ENCODE measurements at places on chromosomes 16 and 17.

GRCh38 chr16:71407731-71408130, 34.1 kb downstream of the TLE7 start:
- DNase-seq: no peak
- H3K27ac ChIP-seq: no peak overlapping the region
- H3K4me1 ChIP-seq: no peaks in the 10 kb centered on the region

- DNase-seq: no peak
- H3K4me3 ChIP-seq: no peak overlapping the region
- H3K4me1 ChIP-seq: no peaks in the 10 kb centered on the region
- H3K36me3 ChIP-seq: no peaks in the 10 kb centered on the region
- no peaks in the 10 kb centered on the region for H3K27me3 ChIP-seq
These were observed 55.2 kb upstream of the FOXF1 start for GRCh38 chr16:86455116-86455515.

- peaks cover 8% of the 10 kb centered on the region for H3K4me1 ChIP-seq
- DNase-seq: peak; percentile 27
- no peak overlapping the region for H3K27ac ChIP-seq
These were observed 8.9 kb upstream of the CDC42EP4 start for GRCh38 chr17:73320601-73321264.

DNA sequence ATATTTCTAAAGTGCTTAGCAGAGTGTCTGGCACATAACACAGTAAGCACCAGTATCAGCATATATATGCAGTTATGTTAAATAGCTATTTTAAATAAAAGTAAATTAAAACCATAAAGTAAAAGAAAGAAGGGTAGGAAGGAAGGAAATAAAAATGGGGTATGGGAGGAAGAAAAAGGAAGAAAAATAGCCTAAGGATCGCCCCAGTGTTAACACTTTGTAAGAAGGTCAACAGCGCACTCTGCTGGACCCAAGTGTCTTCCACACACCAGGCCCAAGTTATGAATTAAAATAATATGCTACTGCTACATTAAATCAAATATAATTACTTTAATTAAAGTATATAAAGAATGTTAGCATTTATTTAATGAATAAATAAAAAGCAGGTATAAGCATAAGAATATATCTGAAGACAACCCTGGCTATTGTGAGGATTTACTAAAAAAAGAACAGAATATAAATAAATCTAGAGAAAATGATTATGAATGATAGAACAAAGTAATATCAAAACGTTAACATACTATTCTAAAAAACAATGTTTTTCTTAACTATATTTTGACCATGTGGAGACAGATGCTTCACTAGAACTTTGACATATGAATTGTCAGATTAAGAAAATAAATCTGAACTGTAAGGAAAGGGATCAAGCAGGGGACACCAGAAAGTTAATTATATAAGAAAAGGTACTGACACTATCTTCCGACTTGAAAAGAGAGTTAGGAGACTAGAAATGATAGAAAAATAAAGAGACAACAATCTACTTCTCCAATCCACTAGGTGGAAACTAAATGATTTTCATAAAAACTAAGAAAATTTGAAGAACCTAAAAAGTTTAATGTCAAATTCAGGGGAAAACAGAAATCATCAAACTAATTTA, 25.9 kb downstream of the BRIP1 start:
- no peak for DNase-seq
- H3K36me3 ChIP-seq: peaks cover 15% of the 10 kb centered on the region
- no peaks in the 10 kb centered on the region for H3K4me1 ChIP-seq
- H3K27ac ChIP-seq: no peak overlapping the region

DNA sequence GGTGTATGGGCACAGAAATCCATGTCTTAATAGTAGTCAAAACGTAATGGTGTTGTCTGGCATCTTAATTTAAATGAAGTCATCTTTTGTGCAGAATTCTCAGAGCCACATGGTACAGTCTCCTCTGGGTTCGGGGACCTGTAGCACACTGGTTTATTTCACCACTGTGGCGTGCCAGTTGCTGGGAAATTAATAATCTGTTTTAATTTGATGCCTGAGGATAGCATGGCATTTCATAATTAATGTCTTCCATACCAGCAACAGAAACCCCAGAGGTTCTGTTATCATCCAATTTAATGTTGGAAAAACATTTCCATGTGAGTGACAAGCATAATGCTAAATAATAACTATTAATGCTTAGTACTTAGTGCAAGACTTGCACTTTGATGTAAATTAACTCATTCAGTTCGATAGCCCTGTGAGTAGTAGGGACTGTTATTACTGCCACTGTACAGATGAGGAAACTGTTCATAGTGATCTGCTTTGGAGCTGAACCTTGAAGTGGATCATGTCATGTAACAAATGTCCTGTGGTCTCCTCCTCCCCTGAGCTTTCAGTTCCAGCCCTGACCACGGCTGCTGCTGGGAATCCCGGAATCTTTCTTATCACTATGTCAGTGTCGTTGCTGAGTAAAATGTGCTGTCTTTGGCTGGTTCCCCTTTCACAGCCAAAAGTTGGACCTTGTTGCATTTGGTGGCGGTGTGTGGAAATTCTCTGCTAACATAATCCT, 51.2 kb downstream of the SNX29 start:
- no peak overlapping the region for H3K27ac ChIP-seq
- H3K4me1 ChIP-seq: no peaks in the 10 kb centered on the region
- H3K4me3 ChIP-seq: no peak overlapping the region
- no peak for DNase-seq
- H3K36me3 ChIP-seq: no peaks in the 10 kb centered on the region

- no peak for DNase-seq
- H3K27ac ChIP-seq: no peak overlapping the region
- peaks cover 5% of the 10 kb centered on the region for H3K36me3 ChIP-seq
These were observed 509 bp downstream of the CNEP1R1 start for GRCh38 chr16:50025537-50025931.

GRCh38 chr17:36198831-36199465, 2.4 kb upstream of the CCL3L1 start:
- DNase-seq: no peak
- H3K27me3 ChIP-seq: no peaks in the 10 kb centered on the region
- no peak overlapping the region for H3K27ac ChIP-seq
- H3K4me1 ChIP-seq: no peaks in the 10 kb centered on the region
- no peaks in the 10 kb centered on the region for H3K36me3 ChIP-seq
- no peak overlapping the region for H3K4me3 ChIP-seq

- H3K4me1 ChIP-seq: no peaks in the 10 kb centered on the region
- peaks cover 4% of the 10 kb centered on the region for H3K36me3 ChIP-seq
- DNase-seq: no peak
- H3K27me3 ChIP-seq: no peaks in the 10 kb centered on the region
- H3K4me3 ChIP-seq: no peak overlapping the region
These were observed 43.2 kb downstream of the CLEC16A start for GRCh38 chr16:10987361-10988163.

DNA sequence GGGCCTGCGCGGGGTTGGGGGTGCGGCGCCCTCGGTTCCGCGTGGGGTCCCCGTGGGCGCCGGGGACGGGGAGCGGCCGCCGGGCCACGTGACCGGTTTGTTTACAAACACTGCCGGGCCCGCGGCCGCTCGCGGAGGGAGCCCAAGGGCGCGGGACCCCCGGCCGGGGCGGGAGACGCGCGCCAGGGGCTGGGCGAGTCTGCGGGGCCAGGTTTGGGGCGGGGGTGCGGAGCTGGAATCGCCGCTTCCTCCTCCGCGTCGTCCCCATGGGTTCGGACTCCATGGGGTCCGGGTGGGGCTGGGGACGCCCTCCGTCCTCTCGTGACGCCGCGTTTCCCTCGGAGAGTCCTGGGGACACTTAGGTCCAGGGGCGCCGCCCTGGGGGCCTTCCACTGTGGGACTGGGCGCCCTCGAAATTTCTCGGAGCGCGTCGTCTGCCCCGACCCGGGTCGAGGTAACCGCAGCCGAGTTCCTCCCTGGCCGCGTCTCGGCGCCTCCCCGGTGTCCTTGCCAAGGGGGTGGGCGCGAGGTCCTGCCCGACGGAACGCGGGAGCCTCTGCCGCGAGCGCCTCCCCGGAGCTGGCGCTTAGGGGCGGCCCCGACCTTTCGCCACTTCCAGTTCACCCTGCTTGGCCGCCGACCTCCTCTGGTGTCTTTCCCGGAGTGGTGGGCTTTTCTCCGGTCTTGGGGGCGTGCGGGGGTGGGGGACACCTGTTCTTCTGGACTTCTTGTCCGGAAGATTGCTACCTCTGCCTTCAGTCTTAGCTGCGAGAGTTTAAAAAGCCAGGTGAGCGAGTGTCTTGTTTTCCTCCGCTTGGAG, 684 bp downstream of the YPEL2 start:
- DNase-seq: no peak
- H3K36me3 ChIP-seq: no peaks in the 10 kb centered on the region
- H3K4me1 ChIP-seq: peaks cover 3% of the 10 kb centered on the region

GRCh38 chr16:49355933-49356665, 17.5 kb upstream of the C16orf78 start:
- H3K36me3 ChIP-seq: no peaks in the 10 kb centered on the region
- H3K27ac ChIP-seq: no peak overlapping the region
- H3K4me3 ChIP-seq: no peak overlapping the region
- no peaks in the 10 kb centered on the region for H3K27me3 ChIP-seq

DNA sequence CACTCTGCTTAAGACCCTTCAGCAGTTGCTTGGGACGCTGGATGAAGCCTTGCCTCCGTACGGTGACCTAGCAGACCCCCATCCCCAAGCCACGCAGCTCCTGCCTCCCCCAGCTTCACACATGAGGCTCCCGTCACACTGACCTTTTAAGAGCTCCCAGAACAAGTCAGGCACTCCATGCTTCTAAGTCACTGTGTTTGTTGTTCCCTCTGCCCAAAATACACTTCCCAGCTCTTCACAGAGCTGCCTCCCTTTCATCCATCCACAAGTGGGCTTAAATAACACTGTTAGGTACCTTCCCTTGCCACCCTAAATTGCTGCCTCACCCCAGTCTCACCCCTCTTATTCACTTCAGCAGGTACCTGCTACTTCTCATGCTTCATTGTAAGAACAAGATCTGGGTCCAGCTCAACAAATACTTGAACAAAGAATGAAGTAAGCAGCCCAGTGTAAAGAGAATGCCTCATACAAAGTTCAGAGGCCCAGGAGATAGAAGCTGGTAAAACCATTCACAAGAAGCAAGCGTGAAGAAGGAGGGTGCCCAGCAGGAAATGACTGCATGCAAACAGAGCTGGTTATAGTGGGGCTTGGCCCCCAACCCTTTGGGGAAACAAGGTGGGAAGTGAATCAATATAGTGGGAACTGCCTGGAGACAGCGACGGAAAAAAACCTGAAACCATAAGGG, 5.8 kb downstream of the ZC3H7A start:
- no peak overlapping the region for H3K27ac ChIP-seq
- H3K36me3 ChIP-seq: peaks cover 2% of the 10 kb centered on the region
- no peak for DNase-seq
- H3K4me1 ChIP-seq: no peaks in the 10 kb centered on the region
- H3K27me3 ChIP-seq: no peaks in the 10 kb centered on the region
- H3K4me3 ChIP-seq: no peak overlapping the region

DNA sequence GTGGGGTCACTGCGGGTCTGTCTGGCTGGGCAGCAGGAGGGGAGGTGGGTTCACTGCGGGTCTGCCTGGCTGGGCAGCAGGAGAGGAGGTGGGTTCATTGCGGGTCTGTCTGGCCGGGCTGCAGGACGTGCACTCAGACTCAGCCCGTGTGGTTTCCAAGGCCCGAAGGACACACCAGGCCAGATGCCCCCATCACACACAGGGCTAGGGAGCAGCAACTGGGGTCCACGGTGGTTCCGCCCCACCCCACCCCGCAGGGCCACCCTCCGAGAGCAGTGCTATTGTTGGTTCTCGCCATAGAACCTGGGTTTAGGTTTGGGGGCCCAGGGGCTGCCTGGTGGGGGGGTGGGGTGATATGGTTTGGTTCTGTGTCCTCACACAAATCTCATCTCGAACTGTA, 5.8 kb upstream of the CIAO3 start:
- H3K27ac ChIP-seq: no peak overlapping the region
- H3K4me3 ChIP-seq: no peak overlapping the region
- H3K36me3 ChIP-seq: no peaks in the 10 kb centered on the region

- no peak for DNase-seq
- no peaks in the 10 kb centered on the region for H3K27me3 ChIP-seq
- H3K36me3 ChIP-seq: peaks cover 3% of the 10 kb centered on the region
- no peak overlapping the region for H3K27ac ChIP-seq
- no peaks in the 10 kb centered on the region for H3K4me1 ChIP-seq
These were observed 20.2 kb upstream of the OR3A1 start for GRCh38 chr17:3318336-3318735.

- DNase-seq: no peak
- peaks cover 98% of the 10 kb centered on the region for H3K36me3 ChIP-seq
- no peaks in the 10 kb centered on the region for H3K4me1 ChIP-seq
- no peaks in the 10 kb centered on the region for H3K27me3 ChIP-seq
- no peak overlapping the region for H3K4me3 ChIP-seq
- H3K27ac ChIP-seq: no peak overlapping the region
These were observed 37.4 kb downstream of the USP22 start for GRCh38 chr17:21005367-21005766.

GRCh38 chr17:75691801-75692626, 24.9 kb downstream of the SAP30BP start:
- no peaks in the 10 kb centered on the region for H3K4me1 ChIP-seq
- no peaks in the 10 kb centered on the region for H3K27me3 ChIP-seq
- no peak overlapping the region for H3K4me3 ChIP-seq
- H3K27ac ChIP-seq: no peak overlapping the region
- no peak for DNase-seq

DNA sequence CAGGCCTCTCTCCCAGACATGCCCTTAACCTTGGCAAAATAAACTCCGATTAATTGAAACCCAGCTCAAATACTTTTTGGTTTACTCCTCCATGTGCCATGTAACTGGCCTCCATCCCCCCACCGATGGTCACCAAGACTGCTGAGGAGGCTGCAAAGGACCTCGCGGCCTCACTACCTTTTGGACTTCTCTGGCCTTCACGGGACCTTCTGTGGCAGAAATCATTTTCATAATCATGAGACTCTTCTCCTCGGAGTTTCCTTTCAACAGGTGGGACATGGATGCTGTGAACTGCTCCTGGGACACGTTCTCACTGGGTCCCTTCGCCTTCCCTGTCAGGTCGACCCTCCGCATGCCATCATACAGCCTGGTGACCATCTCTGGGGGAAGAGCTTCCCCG, 9.0 kb downstream of the MEAK7 start:
- no peaks in the 10 kb centered on the region for H3K27me3 ChIP-seq
- peak; percentile 5 for DNase-seq
- peaks cover 81% of the 10 kb centered on the region for H3K36me3 ChIP-seq

DNA sequence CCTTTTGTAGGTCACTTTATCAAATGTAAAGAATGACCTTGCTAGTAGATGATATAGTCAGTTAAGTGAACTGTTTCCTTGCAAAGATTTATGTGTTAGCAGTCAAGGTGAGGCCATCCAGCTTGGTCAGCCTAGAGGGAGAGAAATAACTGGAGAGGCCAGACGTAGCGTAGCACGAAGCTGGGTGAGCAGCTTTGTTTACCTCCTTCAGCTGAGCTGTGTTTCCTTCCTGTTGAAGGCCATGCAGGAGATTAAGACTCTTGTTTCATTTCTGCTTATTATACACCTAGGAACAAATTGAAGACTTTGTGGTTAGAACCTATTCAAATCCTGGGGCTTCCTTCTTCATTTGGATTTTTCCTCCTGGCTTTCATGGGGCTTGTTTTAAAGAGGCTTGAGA, 267.1 kb downstream of the PHKB start:
- H3K27ac ChIP-seq: no peak overlapping the region
- H3K4me3 ChIP-seq: no peak overlapping the region
- no peaks in the 10 kb centered on the region for H3K36me3 ChIP-seq
- peaks cover 2% of the 10 kb centered on the region for H3K4me1 ChIP-seq
- no peaks in the 10 kb centered on the region for H3K27me3 ChIP-seq

Data from H9 (cell line).